ENCODE measurements at places on chromosomes 13 and 19.

DNA sequence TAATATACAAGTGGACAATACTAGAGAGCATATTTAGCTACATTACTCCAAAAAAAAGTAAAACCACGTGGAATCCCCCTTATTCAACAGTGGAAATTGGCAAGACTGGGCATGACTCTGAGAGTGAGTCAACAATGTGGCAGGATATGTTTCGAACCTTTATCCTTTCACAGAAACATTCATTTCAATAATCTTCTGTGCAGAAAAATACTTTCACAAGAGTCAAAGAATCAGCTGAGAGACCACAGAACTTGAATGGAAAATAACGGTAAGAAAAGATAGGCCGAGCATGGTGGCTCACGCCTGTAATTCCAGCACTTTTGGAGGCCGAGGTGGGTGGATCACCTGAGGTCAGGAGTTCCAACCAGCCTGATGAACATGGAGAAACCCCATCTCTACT is 25.1 kb upstream of the CD70 start:
- no peak for DNase-seq

GRCh38 chr19:1672038-1672768 is 19.8 kb upstream of the TCF3 start:
- DNase-seq: peak; percentile 46

DNA sequence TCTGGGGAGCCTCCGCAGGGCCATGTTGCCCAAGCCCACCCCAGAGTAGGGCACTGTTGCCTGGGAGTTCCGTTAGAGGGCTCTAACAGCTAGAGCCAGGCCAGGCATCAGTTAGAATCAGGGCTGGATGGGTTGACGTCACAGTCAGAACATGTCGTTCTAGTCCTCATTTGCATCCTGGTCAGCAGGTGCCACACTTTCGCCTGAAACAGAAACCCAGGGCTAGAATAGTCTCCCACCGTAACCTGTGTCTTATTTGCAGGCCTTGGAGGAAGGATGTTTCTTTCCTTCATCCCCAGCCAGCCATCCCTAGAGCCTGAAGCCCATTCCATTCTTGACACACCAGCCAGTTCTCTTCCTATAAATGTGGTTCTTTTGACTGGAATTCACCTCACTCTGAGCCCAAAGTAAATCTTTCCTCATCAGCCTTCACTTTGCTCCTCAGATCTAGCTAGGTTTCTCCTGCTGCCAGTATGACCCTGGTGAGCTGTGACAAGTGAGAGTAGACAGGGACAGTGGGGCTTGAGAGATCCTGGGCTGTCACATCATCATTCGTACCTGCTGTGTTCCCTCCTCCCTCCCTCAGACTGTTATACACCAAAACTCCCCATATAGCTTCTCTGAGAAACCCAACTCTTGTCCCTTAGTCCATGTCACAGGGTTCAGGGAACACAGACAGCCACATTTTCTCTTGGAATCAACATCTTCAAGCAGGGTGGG is 12.2 kb upstream of the CCDC97 start:
- DNase-seq: no peak

DNA sequence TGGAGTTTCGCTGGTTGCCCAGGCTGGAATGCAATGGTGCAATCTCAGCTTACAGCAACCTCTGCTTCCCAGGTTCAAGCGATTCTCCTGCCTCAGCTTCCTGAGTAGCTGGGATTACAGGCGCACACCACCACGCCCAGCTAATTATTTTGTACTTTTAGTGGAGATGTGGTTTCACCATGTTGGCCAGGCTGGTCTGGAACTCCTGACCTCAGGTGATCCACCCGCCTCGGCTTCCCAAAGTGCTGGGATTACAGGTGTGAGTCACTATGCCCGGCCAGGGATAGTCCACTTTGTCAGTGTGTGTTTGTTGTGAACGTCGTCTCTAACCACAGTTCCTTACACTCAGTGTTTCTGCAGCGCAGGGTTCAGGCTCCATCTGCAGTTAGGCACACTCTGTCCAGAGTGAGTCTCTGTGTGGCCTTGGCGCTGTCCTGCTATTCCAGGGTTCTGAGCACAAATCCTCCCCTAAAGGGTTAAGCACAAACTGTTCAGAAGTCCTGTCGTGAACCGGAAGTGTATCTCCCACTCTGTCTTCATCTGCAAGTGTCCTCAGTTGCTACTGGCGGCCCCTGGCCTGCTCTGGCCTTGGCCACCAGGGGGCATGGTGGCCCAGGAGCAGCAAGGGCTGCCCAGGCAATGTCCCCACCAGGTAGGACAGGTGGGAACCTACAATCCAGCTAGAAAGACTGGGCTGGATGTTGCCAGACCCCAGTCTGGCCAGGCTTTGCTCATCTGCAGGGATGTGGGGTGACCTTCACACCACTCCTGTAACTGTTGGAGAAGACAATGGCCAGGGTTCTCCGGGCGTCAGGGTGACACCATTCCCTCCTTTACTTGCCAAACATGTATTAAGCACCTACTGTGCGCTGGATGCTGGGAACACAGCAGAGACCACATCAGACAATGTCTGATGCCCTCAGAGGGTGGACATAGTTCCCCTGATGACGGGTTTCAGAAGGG is 38.8 kb upstream of the GATAD2A start:
- peak; percentile 59 for DNase-seq

- peak; percentile 64 for DNase-seq
These were observed 764 bp downstream of the MIR17HG start for GRCh38 chr13:91347996-91348905.

DNA sequence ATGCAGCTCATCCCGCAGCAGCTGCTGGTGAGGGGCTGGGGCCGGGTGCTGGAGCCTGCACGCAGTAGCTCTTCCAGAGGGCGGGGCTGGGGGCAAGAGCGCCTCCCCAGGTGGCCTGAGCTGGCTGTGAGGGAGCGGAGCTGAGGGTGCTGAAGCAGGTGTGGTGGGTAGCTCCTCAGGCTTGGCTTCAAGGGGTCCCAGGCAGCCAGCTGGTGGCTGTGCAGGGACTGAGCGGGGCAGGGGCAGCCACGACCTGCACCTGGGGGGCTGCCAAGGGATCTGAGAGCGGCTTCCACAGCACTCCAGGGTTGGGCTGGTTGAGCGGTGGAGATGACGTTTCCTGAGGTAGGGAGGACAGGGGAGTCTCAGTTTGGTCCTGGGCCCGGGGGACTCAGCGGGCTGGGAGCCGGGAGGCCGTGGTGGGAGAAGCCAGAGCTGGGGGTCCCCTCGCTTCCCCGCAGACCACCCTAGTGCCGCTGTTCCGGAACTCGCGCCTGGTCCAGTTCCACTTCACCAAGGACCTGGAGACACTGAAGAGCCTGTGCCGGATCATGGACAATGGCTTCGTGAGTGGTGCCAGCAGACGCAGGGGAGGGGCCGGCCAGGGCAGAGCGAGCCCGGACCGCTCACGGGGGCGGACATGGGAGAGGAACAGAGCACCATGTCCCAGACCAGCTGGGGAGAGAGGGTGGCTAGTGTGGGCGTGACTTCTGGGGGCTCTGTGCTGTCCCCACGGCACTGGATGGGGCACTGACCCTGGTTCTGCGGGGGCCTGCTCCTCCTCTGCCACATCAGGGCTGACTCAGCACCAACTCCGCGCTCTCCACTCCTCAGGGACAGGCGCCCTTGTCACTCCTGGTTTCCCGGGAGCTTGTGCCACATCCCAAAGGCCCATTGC is 7.4 kb downstream of the PTOV1 start:
- DNase-seq: no peak

DNA sequence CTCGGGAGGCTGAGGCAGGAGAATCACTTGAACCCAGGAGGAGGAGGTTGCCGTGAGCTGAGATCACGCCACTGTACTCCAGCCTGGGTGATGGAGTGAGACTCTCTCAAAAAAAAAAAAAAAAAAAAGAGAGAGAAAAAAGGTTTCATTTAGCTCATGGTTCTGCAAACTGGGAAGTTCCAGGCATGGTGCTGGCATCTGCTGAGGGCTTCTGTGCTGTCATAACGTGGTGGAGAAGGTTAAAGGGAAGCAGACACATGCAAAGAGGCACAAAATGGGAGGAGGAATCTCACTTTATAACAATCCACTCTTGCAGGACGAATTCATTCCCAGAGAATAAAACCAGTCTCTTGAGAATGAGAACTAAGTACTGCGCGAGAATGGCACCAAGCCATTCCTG is 34.9 kb upstream of the SIAH3 start:
- DNase-seq: no peak

GRCh38 chr13:21022056-21022979 is 39.1 kb downstream of the LATS2 start:
- no peak for DNase-seq

DNA sequence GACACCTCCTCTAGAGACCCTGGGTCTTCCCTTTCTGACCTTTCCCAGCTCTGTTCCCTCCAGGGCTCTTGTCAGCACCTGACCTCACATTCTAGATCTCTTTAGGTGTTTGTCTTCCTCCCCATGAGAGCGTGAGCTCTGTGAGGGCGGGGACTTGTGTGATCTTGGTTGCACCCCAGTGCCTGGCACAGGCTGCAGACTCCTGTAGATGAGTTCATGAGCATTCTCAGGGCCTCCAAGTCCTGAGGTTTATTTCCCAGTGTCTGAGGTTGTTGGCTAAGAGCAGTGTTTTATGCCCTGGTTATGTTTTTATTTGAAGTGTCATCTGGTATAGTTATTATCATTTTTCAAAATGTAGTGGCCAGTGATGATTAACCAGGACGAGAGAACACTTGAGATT is 596 bp downstream of the CEACAM4 start:
- DNase-seq: no peak

DNA sequence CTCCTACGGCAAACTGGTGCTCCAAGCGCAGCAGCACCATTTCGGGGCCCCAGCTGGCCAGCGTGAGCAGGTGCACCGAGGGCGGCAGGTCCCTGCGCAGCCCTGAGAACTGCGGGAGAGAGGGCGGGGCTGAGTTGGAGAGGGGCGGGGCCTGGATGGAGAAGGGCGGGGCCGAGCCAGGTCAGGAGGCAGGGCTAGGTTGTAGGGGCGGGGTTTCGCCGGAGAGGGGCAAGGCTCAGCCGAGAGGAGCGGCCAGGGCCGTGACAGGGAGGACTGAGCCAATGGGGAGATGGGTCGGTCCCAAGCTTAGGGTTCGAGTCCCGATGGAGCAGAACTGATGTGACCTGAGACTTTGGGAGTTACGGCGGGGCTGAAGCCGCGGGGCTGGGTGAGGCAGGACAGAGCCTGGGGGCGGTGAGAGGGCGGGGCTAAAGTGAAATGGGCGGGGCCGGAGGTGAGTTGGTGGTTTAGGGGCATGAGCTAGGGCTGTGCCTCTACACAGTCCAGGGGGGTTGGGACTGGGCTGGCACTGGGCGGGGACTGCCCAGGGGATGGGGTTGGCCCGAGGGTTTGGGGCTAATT is 19.0 kb downstream of the MAN2B1 start:
- no peak for DNase-seq

DNA sequence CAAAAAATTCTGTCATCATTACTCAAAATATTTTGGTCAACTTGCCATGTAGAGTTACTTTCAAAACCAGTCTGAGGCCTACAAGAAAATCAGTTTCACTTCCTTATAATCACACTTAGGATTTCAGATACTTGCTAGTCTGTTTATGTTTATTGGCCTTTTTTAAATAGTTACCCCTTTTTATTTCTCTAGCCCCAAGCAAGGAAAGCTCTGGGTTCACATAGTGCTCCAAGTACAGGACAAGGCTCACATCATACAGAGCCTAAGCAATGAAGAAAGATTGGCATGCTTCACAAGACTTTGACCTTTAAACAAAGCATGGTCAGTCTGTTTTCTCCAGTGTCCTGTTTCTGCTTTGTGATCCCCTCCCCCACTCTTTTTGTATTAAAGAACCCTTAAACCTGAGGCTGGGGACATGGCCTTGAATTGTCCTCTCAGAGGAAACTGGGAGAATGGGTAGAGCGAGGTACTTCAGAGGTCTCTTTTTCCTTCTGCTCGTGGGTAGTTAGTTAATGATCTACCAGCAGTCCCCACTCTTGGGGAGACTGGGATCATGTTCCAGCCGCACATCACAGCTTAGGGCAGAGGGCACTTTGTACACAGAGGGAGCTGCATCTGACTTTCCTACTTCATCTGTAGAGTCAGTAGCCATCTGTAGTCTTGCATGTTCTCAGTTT is 30.7 kb downstream of the CEACAM1 start:
- no peak for DNase-seq

DNA sequence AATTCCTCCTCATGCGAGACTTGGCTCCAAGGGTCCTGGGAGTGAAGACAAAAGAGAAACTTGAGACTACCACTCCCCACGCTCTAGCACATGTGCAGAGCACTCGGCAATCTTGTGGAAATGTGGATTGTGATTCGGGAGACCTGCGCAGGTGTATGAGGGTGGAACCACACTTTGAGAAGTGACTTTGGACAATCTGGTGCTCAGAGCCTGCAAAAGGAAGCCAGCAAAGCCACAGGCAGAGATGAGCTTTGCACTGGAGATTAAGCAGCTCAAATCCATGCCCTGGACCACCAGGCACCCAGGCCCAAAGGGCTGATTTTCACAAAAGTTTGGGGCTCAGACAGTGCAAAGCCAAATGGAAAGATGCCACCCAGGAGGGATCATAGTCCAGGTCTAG is 162.5 kb upstream of the TSHZ3 start:
- no peak for DNase-seq

DNA sequence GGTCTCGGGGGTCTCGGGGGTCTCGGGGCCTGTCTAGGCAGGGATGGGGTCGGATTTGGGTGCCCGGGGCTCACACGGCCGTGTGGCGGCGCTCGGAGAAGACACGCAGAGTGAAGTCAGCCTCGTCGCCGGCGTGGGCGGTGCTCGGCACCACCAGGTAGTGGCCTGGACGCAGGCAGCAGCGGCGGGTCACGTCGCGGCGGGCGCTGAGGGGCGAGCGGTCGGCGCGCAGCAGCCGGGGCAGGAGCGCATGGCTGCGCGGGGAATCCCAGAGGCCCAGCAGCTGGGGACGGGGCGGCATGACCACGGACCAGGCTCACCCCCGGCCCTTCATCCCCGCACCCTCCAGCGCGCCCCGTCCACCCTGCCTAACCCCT is 8.2 kb downstream of the CAPN12 start:
- DNase-seq: no peak

DNA sequence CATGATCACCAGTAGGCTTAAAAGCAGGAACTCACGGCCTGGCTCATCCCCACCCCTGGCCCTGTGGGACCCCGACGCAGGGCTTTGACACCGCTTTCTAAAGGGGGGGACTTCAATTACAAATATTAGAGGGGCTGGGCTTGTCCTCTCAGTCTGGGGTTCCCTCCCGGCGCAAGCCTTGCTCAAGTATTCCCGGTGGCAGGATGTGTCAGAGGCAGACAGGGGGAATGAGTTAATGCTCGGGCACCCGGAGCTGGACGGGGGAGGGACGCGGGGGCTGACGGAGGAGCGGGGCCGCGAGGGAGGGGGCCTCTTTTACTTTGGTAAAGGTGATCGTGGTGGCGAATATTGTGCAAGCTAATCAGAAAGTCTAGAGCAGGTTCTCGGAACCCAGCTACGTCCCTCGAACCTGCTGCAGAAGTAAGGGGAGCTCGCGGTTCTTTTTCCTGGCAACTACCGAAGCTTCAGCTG is 1.1 kb downstream of the FGF14 start:
- no peak for DNase-seq

DNA sequence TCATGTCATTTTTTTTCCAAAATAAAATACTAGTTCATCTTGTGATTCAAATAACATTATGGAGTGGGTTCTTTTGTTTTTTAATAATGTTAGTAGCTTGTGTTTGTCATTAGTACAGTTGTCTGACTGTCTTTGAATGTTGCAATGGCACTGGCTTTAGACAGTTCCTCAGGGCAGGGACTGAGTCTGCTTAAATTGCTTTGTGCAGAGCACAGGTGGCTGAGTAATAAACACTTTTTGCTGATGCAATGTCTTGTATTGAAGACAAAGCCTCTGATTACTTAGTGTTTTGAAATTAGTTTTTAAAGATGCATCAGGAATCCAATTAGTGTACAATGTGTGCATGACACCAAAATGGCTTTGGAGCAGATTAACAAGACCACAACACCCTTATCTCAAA is 88.7 kb upstream of the PCDH9 start:
- no peak for DNase-seq
